ENCODE measurements at places on chromosomes 2 and 18. TPM values are rescaled to one million over a fixed set of nuclear protein-coding genes. Genes with fewer than 3 reads are reported as not detected.

- H3K27me3 ChIP-seq, result no peaks in the 10 kb centered on the region
- H3K4me1 ChIP-seq, result no peaks in the 10 kb centered on the region
- no peaks in the 10 kb centered on the region for H3K36me3 ChIP-seq
- no peak for DNase-seq
These were observed 50.0 kb downstream of the SH3RF3 start for GRCh38 chr2:109178968-109179367.

DNA sequence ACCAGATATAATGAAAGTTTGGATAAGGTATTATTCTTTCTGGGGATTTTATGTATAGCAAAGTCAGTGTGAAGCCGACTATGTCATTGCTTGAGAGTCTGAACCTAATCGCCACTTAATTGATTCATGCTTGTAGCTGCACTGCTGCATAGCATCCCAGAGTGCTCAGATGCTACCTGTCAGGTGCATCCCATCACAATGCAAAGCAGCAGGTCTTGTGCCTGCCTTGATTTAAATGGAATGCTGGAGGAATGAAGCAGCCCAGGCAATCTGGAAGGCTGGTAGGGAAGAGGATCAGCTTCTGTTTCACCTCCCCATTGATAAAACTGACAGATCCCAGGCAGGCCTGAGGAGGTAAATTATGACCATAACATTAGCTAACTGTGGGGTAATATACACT, 40.4 kb upstream of the ATIC start:
- H3K4me3 ChIP-seq, result no peak overlapping the region
- H3K4me1 ChIP-seq, result peaks cover 3% of the 10 kb centered on the region
- H3K36me3 ChIP-seq, result no peaks in the 10 kb centered on the region
- H3K27me3 ChIP-seq, result no peaks in the 10 kb centered on the region
- H3K27ac ChIP-seq, result no peak overlapping the region

CXCR4 gene
- 1.00 TPM for total RNA-seq

GRHL1 gene
- total RNA-seq, result 11.6 TPM

DNAH6 gene
- 0.70 TPM for total RNA-seq

GRCh38 chr2:80364524-80365212, 60.1 kb upstream of the LRRTM1 start:
- H3K4me3 ChIP-seq, result no peak overlapping the region
- no peak overlapping the region for H3K27ac ChIP-seq
- no peak for DNase-seq
